Smooth muscle cell of trachea (primary cell): ENCODE measurements at places on chromosomes 2 and 18. TPM values are rescaled to one million over a fixed set of nuclear protein-coding genes. Genes with fewer than 3 reads are reported as not detected.

The ASIC4 gene
- total RNA-seq = 0.15 and 0.50 TPM in 2 replicates

The NOSTRIN gene
- 0.33 and 0.58 TPM in 2 replicates for total RNA-seq

The UGT1A8 gene
- not detected in 2 replicates for total RNA-seq

The LRRTM4 gene
- total RNA-seq = under 0.01 TPM in 1 of 2 replicates, not detected in the other

The SAG gene
- not detected in 2 replicates for total RNA-seq

The LINC00305 gene
- not detected in 2 replicates for total RNA-seq

The TGIF1 gene
- total RNA-seq = 87.4 and 110 TPM in 2 replicates

The SIX3 gene
- total RNA-seq = not detected in 2 replicates

The GPR45 gene
- not detected in 2 replicates for total RNA-seq

The MLPH gene
- 3.1 and 18.0 TPM in 2 replicates for total RNA-seq

The IL1RL1 gene
- 0.33 and 0.44 TPM in 2 replicates for total RNA-seq

The CNGA3 gene
- total RNA-seq = under 0.01 and 0.17 TPM in 2 replicates

The ITGB6 gene
- under 0.01 and 0.15 TPM in 2 replicates for total RNA-seq

The SP5 gene
- not detected in 2 replicates for total RNA-seq

The STAT4 gene
- 0.99 and 1.2 TPM in 2 replicates for total RNA-seq
